ENCODE measurements at places on chromosomes 1 and 21.

DNA sequence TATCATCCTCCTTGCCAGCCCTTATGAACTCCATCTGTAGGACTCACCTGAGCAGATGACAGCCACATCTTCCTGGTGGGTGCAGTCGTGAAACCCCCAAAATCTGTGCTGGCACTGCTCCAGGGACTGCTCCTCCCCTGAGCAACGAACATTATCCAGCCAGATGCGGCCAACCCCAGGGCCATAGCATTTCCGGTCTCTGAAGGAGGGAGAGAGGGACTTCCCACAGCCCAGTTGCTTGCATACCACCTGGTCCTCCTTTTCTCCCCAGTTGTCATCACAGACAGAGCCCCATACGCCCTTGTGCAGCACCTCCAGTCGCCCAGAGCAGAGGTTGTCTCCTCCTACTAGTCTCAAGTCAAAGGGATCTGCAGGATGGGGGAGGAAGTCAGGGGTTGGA is 8.5 kb downstream of the CD5L start:
- DNase-seq: no peak

- no peak for DNase-seq
Observed at GRCh38 chr1:16009030-16009460, 5.0 kb downstream of the SRARP start.

DNA sequence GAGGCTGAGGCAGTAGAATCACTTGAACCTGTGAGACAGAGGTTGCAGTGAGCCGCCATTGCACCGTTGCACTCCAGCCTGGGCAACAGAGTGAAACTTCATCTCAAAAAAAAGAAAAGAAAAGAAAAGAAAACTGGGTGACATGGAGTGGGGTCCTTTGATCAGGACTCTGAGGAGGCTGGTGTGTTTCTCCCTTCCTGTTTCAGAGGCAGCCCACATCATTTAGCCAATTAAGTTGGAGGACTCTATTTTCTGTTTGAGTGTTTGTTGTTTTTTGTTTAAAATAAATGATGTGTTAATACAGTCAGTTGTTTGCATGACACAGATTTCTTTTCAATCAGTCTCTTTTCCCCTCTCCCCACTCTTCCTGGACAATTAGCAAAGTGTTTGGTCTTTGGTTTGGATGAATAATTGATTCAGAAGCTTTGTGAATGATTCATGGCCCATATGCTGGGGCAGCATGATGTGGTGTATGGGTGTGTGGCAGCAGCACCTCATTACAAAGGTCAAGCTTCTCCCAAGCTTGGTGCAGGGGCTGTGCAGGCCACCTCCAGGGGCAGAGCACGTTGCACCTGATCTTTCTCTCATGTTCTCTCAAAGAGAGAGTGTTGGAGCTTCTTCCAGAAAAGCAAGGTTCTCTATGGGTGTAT is 48.8 kb downstream of the CACNA1E start:
- DNase-seq: no peak

DNA sequence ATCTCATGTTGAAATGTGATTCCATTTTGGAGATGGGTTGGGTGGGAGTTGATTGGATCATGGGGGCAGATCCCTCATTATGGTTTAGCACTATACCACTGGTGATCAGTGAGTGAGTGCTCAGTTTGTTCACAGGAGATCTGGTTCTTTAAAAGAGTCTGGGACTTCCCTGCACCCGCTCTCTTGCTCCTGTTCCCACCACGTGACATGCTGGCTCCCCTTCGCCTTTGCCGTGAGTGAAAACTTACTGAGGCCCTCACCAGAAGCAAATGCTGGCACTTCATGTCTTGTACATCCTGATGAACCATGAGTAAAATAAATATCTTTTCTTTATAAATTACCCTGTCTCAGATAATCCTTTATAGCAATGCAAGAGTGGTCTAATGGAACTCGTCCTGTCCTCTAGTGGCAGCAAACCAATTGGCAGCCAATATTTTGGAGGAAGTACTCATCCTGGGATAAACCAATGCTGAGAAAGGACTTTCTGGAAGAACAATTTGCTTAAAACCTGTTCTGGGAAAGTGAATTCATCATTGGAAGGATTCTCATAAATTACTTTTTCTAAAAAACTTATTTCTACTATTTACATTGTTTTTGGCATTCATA is 27.8 kb upstream of the CYP4A11 start:
- no peak for DNase-seq

- DNase-seq: no peak
Observed at GRCh38 chr1:229874609-229875008, 192.4 kb upstream of the GALNT2 start.

- DNase-seq: no peak
Observed at GRCh38 chr21:42395905-42396651, at the start of gene TMPRSS3. Gene TMPRSS3 (minus strand): TSS chr21:42396052. CDS start chr21:42395417, 635 bp downstream.

- DNase-seq: no peak
Observed at GRCh38 chr1:233005703-233006102, 55.3 kb downstream of the NTPCR start.

GRCh38 chr1:70807088-70807664 is 240.4 kb downstream of the PTGER3 start:
- no peak for DNase-seq

DNA sequence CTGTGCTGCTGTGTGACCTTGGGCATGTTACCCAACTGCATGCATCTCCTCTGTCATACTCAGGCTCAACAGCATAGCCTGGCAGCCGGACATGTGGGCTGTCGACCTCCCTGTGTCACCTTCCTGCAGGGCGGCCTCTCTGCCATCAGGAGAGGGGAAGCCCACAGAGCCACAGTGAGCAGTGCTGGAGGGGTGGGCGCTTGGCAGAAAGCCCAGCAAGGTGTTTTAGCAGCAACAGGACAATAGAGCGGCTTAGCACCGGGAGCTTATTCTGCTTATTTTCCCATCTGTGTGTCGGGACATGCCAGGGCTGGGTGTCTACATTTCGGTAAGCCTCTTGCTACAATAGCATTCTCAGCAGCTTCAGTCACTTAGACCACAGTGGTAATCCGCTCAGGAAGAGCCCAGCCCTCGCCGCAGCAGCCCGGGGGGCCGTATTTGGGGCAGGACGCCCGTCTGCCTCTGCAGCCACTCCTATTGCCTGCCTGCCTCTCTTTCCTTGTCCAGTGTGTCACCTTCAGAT is 22.8 kb upstream of the CDK18 start:
- no peak for DNase-seq

- DNase-seq: no peak
Observed at GRCh38 chr1:240099329-240099728, 7.6 kb downstream of the FMN2 start.

GRCh38 chr1:179709841-179710329 is 33.2 kb upstream of the FAM163A start:
- DNase-seq: no peak

DNA sequence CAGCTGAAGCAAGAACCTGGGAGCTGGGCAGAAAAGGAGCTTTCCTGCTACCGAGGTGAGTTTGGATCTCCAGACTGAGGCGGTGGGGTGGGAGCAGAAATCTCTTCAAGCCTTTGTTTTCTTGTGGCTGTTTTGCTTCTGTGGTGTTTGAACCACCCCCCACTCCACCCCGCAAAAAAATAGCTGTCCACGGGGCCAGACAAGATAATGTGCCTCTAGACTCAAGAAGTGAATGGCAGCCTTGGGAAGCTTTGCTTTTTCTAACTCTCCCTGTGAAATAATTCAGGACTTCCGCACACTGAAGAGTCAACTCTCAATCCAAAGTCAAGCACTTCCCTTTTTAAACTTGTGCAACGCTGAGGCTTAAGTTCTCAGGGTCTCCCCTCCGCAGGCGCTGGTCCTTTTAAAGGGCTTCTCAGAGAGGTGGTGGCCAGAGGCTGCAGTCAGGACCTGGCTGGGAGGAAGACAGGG is 159.6 kb upstream of the COA6 start:
- DNase-seq: no peak

GRCh38 chr1:166322470-166322869 is 155.7 kb upstream of the FAM78B start:
- no peak for DNase-seq

GRCh38 chr1:147626739-147627138 is 43.6 kb downstream of the ACP6 start:
- no peak for DNase-seq

- DNase-seq: no peak
Observed at GRCh38 chr1:8314346-8315280, 3.3 kb upstream of the SLC45A1 start.

DNA sequence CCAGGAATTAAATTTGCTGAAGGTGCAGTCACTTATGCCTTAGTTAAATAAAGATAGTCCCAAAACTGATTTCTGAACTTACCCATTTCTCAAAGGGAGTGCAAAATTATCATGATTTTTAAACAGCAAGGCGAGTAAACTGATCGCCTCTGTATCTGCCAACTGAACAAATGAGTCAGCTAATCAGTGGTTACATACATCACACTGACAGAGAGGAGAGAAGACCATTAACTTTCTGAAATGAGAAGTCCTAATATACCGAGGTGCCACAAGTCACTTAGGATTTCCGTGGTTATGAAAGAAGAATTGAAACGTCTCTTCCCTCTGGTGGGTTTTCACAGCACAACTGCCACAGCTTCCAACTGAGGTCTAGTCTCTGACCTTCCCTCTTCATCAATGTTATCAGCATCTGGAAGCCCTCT is 400.7 kb downstream of the SMYD3 start:
- no peak for DNase-seq

- no peak for DNase-seq
Observed at GRCh38 chr1:100438789-100439188, 86.5 kb downstream of the CDC14A start.

GRCh38 chr21:36461918-36462486 is 17.9 kb downstream of the CLDN14 start:
- no peak for DNase-seq

DNA sequence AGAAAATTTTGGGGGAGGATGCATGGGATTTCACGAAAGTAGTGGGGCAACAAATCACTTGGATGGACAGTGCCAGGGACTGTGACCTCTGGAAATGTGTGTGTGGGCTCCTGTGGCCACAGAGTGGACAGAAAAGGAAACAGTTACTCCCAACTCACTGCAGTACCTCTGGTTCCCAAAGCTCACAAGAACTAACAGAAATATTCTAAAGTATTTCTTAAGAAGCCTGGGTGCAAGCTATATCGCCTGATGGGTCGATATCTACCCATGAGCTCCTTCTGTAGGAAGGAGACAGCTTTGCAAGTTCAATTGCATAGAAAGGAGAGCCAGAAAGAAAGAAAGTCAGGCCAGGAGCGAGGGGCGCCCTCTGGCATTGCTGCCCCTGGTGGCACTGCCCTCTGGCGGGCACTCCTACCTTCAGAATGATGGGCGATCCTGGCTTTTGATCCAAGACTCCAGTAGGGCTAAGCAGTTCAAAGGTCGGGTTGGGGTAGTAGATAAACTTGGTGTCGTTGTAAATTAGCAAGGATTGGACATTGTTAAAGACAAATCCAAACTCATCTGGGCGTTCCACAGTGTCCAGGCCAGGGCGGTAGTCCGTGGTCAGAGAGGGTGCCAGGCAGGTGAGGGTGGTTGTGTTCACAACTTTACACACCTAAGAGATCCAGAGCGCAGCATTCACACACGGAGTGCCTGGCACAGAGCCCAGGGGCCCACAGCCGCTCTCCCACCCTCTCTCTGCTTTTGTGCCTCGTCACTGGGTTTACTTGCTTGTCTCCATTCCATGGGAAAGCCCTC is 134.7 kb upstream of the CD34 start:
- DNase-seq: no peak

- DNase-seq: no peak
Observed at GRCh38 chr1:47575855-47576757, 138.3 kb downstream of the FOXD2 start.
